Activated naive CD4-positive, alpha-beta T cell treated with anti-CD3 and anti-CD28 coated beads, Interleukin-2, amount 50 U/mL, for 72 hours (primary cell): ENCODE measurements at places on chromosomes 11 and 22.

DNA sequence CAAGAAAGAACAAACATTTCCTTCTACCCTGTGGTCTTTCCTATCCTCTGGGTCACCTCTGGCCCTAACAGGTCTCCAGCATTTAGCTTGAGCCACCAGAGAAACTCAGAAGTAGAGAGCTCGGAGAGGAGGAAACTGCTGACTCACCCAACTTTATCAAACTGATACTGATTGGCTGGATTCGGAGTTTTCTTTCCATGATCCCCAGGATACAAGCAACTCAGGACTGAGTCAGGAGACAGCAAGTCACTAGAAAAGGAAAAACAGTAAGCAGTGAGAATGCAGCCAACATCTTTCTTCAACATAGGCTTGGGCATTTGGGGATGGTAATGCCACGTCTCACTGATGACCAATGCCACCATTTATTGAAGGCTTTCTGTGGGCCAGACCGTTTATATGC, 32.7 kb downstream of the THOC5 start:
- no peak for DNase-seq

GRCh38 chr11:35223371-35223796, 84.4 kb downstream of the CD44 start:
- DNase-seq: no peak

DNA sequence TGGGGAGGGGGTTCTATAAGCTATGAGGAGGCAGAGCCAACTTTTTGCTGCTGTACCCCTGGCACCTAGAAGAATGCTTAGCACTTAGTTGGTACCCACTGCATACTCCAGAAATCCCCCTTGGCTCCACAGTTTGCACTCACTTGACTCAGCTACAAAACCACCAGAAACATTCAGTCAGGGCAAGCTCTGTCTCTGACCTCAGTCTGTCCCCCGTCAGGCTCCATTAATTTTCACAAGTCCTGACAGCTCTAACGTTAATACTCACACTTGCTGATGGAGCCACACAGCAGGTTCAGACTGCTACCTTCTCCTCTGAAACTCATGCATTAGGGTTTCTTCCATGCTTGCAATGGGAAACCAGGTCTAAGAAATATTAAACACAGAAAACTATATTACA, 81.7 kb downstream of the MPPED2 start:
- DNase-seq: no peak

DNA sequence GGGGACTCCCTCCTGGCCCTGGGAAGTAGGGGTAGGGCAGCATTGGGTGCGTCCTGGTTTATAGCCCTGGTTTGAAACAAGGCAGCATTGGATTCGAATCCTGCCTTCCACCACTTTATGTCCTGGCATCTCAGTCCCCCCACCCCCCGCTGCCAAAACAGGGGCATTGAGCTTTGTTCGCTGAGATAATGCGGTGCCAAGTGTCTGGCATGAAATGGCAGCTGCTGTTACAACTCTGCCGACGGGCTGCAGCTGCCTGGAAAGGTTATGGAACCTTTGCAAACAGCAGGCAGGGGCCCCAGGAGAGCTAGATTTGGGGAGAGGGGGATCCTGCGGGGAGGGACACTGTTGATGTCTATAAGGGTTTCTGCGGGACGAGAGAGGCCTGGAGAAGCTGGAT, 1.9 kb downstream of the TST start:
- DNase-seq: no peak

DNA sequence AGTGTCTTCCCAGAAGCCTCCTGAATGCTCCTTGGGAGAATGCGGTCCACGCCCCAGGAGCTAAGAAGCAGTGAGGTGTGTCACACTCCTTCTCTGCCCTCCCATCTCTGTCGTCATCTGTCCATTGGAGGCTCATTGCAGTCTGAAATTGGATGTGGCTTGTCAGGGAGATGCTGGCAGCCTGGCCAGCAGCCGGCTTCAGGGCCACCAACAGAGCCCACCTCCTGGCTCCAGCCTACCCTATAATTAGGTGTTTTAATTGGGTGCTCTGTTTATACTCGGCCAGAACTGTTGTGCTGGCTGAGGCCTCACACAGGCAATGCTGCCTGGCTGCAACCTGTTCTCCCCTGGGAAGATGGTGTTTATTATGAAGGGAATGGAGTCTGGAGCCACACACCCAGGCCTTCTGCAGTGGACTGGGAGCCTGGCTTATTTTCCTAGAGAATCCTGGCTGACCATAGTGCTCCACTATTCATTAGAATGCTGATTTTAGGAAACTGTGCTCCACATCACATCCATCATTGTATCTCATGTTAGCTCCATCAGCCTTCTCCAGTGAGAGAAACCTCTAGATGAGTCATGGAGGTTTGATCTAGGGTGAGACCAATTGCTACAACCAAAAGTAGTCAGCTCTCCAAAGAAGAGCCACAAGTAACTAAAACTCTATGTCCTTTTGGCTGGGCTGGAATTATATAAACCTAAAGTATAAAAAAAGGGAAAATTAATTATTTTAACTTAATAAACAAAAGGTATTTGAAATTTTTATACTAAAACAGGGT, 86.8 kb upstream of the CRTAM start:
- no peak for DNase-seq
